ENCODE measurements at places on chromosomes 5 and 9.

GRCh38 chr5:14914623-14915260 lies 43.2 kb upstream of the ANKH start:
- DNase-seq, result peak; percentile 46

DNA sequence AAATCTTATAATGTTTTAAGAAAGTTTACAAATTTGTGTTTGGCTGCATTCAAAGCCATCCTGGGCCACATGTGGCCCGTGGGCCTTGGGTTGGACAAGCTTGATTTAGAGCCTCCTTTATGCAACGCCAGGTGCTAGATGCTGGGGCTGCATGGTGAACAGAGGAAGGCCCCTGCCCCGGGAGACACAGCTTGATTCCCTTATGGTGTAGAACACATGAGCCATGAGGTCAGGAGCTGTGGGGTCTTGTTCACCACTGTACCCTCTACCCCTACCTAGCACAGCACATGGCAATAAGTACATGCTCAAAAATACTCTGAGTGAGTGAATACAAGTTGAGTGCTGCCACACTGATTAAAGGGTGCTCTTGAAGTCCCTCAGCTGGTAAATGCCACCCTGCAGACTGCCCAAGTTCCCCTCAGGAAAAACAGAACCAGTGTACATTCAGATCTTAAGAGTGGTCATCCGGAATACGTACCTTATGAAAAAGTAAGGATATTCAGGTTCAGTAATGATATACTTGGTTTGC lies 71.9 kb downstream of the ARRDC3 start:
- DNase-seq, result no peak

- DNase-seq, result no peak
Measured at GRCh38 chr5:73441378-73441777, 7.2 kb downstream of the FOXD1 start.

- no peak for DNase-seq
Measured at GRCh38 chr9:14132775-14133174, 181.2 kb downstream of the NFIB start.

- DNase-seq, result no peak
Measured at GRCh38 chr5:148978370-148979082, 84.3 kb downstream of the SH3TC2 start.

GRCh38 chr9:5112109-5112592 lies 73.3 kb downstream of the INSL6 start:
- DNase-seq, result no peak

GRCh38 chr9:77793849-77794248 lies 145.7 kb upstream of the GNA14 start:
- DNase-seq, result no peak

- DNase-seq, result no peak
Measured at GRCh38 chr5:102313912-102314311, 17.8 kb upstream of the SLCO4C1 start.

DNA sequence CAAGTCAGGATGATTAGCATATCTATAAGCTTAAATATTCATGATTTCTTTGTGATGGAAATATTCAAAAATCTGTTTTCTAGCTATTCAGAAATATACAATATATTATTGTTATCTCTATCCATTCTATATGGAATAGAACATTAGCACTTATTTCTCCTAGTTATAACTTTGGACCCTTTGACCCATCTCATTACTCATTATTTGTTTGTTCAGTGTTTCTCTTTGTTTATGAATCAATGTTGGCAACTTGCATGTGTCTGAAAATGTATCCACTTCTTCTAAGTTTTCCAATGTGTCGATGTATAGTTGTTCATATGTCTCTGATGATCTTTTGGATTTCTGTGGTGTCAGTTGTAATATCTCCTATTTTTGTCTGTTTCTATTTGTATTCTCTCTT lies 1059.3 kb downstream of the CDH9 start:
- no peak for DNase-seq

DNA sequence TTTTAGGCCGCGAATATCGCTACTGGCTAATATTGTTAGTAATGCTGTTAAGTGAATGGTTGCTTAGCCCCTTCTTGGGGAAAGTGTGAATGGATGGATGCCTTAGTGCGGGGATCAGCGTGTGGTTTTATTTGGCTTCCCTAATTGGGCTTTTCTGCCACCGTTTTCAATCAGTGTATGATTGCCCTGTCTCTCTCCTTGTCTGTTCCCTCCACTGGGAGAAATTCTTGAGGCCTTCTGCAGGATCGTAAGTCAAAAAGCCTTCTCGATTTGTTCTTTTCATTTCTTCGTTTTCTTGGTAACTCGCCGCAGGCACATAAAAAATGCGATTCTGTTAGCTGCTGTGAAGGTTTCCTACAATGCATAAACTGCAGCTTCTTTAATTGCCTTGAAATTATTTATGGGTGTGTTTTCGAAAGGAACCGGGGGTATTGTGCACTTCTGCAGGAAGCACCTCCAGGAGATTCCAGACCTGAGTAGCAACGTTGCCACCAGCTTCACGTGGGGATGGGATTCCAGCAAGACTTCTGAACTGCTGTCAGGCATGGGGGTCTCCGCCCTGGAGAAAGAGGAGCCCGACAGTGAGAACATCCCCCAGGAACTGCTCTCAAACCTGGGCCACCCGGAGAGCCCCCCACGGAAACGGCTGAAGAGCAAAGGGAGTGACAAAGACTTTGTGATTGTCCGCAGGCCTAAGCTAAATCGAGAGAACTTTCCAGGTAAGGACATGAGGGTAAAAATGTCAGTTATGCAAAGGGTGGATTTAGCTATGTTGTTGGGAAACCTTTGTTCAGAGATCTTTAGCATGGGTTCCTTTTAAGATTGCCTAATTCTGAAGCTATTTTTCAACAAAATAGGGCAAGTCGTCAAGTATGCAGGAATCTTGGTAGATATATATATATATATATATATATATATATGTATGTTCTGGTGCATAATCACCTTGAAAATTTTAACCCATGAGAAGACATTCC lies 700 bp downstream of the SKP2 start:
- no peak for DNase-seq

GRCh38 chr9:79883073-79883645 lies 311.4 kb downstream of the TLE4 start:
- no peak for DNase-seq

- no peak for DNase-seq
Measured at GRCh38 chr9:125896404-125896803, 149.2 kb downstream of the PBX3 start.

- DNase-seq, result no peak
Measured at GRCh38 chr5:8693341-8693844, 824.4 kb downstream of the MTRR start.

DNA sequence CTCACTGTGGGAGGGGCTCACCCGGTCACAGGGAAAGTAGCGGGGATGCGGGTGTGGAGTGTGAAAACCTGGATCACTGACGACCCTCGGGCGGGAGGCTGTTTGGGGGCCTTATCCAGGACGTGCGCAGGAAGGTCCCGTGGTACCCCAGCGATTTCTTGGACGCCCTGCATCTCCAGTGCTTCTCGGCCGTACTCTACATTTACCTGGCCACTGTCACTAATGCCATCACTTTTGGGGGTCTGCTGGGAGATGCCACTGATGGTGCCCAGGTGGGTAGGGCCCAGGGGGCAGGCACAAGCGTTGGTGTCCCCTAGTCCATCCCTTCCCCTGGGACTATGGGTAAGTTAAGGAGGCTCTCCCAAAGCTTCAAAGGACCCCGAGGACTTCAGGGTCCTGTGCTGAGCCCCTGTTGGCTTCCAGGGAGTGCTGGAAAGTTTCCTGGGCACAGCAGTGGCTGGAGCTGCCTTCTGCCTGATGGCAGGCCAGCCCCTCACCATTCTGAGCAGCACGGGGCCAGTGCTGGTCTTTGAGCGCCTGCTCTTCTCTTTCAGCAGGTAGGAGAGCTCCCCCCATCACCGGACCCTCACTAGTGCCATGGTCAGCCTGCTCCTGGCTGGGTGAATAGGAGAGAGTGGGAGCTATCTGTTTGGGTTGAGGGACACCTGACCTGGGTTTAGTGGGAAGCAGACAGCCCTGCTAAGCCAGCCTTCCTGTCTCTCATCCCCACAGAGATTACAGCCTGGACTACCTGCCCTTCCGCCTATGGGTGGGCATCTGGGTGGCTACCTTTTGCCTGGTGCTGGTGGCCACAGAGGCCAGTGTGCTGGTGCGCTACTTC lies 3.9 kb downstream of the SLC4A9 start:
- no peak for DNase-seq

Data from fibroblast of skin of left quadriceps (primary cell).